Activated CD8-positive, alpha-beta memory T cell treated with anti-CD3 and anti-CD28 coated beads, Interleukin-2, amount 50 U/mL, for 4 hours (primary cell): ENCODE measurements at places on chromosomes 3 and 15.

DNA sequence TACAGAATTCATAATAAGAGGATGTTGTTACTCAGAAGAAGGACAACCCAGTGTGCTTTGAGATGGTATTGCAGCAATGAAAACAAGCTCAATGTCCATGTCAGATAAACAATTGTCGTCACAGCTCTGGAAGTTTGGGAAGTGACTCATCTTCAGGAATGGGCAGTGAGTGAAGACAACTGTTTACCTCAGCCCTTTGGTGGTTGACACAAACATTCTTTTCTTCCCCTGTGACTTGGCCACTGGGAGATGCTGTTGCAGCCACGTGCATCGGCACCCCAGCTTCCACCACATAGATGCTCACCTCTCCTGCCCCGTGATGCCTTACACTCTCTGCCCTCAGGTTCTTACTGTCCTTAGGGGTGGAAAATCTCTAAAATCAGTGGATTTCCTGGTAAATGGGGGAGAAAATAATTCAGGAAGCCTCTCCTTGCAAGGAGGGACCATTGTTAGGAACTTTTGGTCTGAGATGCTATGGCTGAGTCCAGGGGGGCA, 114.1 kb upstream of the GALNT15 start:
- no peak for DNase-seq

- no peak for DNase-seq
These were observed 52.6 kb upstream of the RAB6B start for GRCh38 chr3:133948131-133948810.

- no peak for DNase-seq
These were observed 68.4 kb upstream of the MCTP2 start for GRCh38 chr15:94162939-94163338.

GRCh38 chr3:53750253-53751210, 95.7 kb downstream of the CHDH start:
- no peak for DNase-seq

GRCh38 chr15:94476686-94477085, 245.3 kb downstream of the MCTP2 start:
- no peak for DNase-seq

DNA sequence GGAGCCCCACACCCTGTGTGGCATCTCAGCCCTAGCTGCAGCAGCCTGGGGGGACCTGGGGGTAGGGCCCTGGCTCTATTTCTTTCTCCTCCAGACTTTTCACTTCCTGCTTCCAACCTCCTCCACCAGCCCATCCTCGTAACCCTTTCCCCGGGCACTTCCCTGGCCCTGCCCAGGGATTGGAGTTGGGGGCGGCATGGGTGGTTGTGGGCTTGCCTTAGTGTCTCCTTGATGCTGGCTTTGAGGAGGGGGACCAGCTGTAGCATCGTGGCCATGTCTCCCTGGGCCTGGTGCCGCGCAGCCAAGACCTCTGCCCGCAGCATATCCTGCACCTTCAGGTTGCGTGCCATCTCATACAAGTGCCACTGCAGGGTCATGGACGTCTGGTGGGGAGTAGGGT, 28.1 kb downstream of the CYP11A1 start:
- DNase-seq = no peak

GRCh38 chr3:4985330-4986174, 6.3 kb downstream of the BHLHE40 start:
- DNase-seq = no peak

DNA sequence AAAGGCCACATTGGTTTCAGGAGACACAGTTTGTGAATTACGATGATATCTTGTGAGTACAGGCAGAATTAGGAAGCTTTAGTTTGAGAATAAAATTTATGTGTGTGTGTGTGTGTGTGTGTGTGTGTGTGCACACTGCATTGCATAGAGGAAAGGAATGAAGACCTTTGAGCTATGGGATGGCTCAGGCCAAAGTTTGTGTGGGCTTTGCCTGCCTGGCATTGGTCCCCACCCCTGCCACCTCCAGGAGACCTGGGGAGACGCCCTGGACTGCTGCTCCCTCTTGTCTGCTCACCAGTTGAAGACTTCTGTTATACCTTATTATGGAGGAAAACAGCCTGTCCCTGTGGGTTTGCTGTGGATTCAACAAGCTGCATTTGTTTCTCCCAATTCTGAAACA, 37.2 kb downstream of the TIGIT start:
- no peak for DNase-seq

- DNase-seq = no peak
These were observed 7.8 kb upstream of the UBP1 start for GRCh38 chr3:33447958-33448357.

DNA sequence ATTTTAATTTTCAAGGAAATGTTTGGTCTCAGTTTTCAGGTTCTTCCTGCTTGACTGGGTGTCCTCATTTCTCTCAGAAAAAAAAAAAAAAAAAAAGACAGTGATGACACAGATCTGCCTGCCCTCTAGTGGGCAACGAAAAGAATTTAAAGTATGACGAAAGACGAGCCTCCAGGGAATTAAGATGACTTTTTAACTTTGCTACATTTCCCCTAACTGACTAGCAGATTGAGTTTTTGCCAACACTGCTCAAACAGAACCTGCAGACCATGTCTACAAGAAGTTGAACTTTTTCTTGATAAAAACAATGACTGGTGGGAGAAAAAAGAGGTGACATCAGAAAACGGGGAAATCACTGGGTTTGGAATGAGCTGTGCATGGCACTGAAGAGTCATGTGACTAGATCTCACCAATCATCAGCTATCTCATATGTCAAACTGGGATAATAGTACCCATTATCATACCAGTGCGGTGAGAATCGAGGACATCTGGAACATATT, 40.8 kb downstream of the EOMES start:
- DNase-seq = peak; percentile 36

DNA sequence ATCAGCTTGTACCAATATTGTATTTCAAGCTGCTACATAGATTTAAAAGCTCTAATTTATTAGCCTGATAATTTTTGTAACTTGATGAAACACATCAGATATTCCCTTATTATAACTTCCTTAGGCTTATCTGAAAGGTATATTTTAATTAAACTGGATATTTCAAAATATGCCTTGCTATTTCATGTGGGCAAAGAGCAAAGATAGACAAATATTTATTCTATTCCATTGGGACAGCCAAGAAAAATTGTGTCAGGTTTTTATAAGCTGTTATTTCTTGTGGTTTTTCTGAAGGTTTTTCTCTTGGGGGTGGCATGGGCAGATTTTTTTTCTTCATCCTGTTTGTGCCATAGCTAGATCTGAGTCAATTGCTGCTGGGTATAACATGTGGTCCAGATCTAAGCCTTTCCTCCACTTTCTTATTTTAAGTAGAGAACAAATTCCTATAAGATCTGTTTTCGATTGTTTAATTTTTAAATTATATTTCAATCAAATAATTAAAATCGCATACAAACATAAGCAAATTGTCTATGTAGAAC, 249.5 kb downstream of the NAALADL2 start:
- DNase-seq = no peak

DNA sequence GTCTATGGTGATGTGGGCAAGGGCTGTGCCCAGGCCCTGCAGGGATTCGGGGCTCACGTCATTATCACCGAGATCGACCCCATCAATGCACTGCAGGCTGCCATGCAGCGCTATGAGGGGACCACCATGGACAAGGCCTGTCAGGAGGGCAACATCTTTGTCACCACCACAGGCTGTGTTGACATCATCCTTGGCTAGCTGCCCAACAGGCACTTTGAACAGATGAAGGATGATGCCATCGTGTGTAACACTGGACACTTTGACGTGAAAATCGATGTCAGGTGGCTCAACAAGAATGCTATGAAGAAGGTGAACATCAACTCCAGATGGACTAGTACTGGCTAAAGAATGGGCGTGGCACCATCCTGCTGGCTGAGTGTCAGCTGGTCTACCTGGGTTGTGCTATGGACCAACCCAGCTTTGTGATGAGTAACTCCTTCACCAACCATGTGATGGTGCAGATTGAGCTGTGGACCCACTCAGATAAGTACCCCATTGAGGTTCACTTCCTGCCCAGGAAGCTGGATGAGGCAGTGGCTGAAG, 6.1 kb upstream of the USP8 start:
- DNase-seq = no peak

- DNase-seq = no peak
These were observed 86.4 kb downstream of the P2RY1 start for GRCh38 chr3:152921351-152921750.

- DNase-seq = no peak
These were observed 161.0 kb upstream of the CTDSPL start for GRCh38 chr3:37700466-37701248.

- peak; percentile 24 for DNase-seq
These were observed 70.6 kb upstream of the STT3B start for GRCh38 chr3:31462050-31462569.

DNA sequence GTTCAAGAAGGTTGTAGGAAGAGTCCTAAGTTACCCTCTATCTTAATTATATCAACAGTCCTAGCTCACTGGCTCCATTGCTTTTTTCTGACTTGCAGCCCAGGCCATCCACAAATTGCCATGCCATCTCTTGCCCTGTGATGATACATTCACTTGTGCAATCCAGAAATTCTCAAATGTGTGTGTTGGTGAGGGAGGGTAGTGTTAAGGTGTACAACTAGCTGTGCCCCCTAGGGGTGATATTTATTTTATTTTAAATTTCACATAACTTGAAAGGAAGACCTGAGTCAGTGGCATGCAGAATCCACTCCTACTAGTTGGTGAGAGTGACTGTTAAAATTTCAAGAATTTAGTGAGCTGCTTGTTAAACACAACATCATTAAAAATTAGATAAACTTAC, 156.1 kb upstream of the ANKRD28 start:
- no peak for DNase-seq

DNA sequence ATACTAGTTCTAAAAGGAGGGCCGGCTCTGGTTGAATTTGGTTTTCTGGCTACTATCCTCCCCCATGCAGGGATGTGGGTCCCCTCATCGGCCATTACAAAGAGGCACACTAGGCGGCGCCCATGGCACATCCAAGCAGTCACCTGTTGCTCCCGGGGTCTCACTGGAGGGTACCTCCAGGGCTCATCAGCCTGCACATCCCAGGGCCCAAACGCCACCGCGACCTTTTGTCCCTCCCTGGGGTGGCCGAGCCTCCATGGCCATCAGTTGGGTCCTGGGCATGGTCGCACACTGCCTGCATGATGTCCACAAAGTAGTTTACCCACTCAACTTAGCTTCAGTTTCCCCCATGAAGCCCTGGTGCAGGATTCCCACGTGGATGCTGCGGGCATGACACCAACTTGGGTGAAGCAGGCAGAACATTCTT, 28.3 kb downstream of the IDH3A start:
- peak; percentile 35 for DNase-seq

- DNase-seq = no peak
These were observed 621.5 kb upstream of the ZNF385D start for GRCh38 chr3:22372292-22373062.

- no peak for DNase-seq
These were observed 1.5 kb upstream of the SMAD3 start for GRCh38 chr15:67063689-67064606.

DNA sequence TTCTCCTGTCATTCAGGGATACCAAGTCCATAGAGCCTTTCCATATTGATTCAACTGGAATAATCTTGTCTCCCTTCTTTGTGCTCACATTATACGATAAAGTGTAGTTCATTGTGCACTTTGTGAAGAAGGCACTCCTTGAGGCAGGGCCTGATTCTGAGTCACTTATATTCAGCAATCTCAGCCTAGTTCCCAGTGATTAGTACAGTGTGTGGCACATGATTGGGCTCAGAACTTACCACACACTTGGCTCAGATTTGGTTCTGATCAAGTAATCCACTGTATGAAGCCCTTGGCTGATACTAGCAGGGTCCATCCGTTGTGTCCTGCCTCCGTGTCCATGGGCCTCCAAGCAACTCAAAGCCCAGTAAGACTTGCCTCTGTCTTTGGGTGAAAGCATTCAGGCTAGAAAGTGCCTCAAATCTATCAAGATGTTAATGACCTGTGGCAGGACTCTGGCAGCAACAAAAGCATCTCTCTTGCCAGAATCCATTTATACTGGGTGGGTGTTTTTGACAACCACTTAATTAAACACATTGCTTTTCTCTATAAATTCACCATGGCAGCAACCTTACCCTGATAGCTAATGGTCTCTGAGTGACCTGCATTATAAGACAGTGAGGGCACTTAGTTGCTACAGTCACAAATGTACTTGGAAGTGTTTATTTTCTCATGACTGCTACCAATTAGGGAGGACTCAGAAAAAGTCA, 51.3 kb downstream of the TPRG1 start:
- DNase-seq = no peak

DNA sequence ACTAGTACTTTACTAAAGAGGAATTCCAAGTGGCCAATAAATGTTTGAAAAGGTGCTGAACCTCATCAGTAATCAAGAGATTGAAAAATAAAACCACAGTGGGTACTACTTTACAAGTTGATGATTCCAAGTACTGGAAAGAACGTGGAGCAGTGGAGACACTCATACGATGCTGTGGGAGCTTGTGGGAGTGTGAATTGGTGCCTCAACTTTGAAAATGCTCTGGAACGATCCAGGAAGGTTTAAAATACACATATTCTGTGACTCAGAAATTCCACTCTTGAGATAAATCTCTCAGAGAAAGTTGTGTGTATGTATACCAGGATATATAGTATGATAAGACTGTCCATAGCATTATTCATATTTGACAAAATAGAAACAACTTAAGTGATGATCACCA, 9.3 kb downstream of the LRCH3 start:
- DNase-seq = no peak

- no peak for DNase-seq
These were observed 12.4 kb downstream of the OTOL1 start for GRCh38 chr3:161508852-161509477.

DNA sequence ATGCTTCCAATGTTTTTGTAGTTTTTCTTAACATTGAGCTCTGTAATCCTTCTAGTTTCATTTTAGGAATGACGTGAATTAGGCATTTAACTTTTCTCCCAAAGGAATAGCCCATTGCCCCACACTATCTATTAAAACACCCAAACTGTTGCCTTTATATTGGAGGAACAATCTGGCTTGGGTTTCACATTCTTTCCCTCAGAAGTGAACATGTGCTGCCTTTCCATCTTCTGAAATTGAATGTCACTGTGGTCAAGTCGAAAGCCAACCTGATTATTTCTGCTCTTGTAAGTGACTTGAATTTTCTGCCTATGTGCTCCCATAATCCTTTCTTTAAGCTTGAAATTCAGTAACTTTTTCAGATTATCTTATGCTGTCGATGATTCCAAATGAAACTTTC, 214.5 kb downstream of the SLC9A9 start:
- no peak for DNase-seq

GRCh38 chr3:100523050-100523760, 30.8 kb downstream of the TMEM45A start:
- DNase-seq = no peak

GRCh38 chr3:134852132-134852531, 57.1 kb downstream of the EPHB1 start:
- no peak for DNase-seq

GRCh38 chr3:18843188-18843587, 305.1 kb upstream of the KCNH8 start:
- no peak for DNase-seq

DNA sequence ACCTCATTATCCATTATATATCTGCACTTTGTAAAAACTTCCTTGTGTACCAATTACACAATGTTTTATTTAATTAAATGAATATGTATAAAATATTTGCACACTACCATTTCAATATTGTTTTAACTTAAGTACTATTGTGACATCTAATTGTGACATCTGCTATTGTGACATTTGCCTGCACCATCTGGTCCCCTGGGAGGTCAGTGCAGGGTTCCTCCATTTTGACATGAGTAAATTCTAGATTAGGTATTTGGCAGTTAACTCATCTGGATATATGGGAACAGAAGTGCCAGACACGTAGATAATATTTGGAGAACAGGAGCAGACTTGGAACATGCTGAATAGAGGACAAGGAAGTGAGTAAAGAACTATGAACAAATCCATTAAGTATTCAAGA, 332.1 kb downstream of the VGLL3 start:
- DNase-seq = no peak
